KBM-7 (cell line): ENCODE measurements at places on chromosomes 16 and 17.

DNA sequence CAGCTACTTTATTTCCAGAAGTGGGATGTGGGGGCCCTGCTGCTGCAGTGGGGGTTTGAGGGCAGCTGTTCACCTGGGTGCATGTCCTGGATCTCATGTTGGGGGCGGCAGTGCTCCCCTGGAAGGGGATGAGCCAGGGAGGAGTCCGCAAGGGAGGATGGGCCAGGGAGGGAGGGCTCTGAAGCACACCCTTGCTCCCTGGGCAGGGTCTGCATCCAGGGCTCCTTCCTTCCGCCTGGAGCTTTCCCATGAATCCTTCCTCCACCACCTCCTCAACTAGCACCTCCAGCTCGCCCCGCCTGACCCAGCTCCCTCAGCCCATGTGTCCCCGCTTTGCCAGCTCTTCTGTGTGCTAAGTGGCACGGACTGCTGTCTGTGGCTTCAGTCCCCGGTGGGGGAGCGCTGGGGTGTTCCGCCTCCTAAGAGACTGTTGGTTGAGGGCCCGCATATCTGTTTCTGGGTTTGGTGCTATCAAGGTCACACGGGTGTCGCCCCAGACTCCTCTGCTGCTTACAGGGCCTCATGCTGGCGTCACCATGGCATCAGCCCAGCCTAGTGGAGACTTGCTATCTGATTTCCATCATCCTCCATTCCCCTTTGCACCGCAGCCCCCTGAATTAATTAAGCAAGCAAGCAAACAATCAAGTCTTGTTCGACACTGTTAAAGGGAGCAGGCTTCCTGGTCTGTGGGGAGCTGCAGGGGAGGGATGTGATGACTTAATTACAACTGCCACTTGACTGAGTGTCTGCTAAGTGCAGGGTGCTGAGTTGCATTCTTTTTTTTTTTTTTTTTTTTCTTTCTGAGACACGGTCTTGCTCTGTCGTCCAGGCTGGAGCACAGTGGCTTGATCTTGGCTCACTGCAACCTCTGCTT is 71.8 kb downstream of the PRKCA start:
- DNase-seq, result peak; percentile 77

DNA sequence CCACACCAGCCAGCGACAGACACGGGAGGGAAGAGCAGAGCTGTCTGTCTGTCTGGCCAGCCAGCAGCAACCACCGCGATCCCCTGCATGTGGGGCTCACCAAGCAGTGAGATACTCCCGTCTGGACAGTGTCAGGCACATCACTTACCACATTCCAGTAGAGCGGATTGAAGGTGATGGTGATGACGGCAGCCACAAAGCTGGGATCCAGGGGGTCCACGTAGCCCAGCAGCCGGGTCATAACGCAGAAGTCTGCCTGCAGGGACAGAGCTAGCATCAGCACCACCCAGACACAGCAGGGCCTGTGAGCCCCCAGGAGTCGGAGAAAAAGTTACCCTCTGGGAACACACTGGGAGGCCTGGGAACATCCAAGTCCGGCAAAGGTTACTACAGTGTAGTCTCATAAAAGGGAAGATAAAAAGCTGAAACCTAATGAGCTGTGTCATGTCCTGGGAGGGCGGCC is 14.7 kb downstream of the PEMT start:
- DNase-seq, result no peak

GRCh38 chr17:45973946-45974859 is 24.8 kb upstream of the STH start:
- DNase-seq, result no peak

- peak; percentile 39 for DNase-seq
Measured at GRCh38 chr17:28484296-28484695, 10.9 kb downstream of the SLC13A2 start.

- no peak for DNase-seq
Measured at GRCh38 chr17:76189741-76190140, 48.7 kb upstream of the FOXJ1 start.

DNA sequence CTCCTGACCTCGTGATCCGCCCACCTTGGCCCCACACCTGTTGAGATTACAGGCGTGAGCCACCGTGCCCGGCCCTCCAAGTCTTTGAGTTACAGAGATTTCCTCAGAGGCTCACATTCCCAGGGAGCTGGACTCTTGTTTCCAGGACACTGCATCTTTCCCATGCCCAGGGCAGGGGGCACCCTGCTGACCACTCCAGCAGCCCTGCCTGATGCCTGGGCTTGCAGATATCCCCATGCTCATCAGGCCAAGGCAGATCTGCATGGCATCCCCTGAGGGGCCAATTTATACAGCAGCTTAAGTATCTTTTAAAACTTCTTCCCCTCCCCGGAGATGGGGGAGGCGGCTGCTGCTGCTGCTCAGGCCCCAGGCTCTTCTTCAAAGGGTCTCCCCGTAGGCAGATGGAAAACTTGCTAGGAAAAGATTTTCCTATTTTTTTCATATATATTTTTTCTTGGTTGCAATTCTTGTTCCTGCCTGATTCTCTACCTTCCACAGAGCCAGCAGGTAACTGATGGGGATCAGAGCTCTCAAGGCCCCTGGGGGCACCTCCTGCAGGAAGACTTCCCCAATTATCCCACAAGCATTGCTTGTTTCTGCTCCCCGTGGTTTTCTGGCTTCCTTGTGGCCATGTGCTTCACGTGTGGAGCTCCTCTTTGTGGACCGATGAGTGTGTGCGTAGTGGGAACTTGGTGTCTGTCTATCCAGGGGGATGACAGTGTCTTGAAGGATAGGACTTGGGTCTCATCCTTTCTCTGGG is 102.2 kb upstream of the SDK2 start:
- DNase-seq, result no peak

DNA sequence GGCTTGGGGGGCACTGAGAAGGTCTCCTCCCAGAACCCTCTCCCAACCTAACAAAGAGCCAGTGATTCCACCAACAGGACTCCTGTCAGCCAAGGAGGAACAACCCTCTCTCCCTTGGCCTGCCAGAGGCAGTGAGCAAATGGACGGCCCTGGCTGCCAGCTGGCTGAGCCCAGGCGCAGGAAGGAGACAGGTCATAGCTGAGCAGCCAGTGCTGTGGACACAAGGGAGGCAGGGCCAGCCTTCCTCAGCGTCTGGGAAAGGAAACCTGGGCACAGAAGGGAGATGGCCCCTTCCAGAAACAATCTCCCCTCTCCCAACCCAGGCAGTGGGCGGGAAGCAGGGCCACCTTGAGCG is 2.1 kb downstream of the MPO start:
- DNase-seq, result no peak

DNA sequence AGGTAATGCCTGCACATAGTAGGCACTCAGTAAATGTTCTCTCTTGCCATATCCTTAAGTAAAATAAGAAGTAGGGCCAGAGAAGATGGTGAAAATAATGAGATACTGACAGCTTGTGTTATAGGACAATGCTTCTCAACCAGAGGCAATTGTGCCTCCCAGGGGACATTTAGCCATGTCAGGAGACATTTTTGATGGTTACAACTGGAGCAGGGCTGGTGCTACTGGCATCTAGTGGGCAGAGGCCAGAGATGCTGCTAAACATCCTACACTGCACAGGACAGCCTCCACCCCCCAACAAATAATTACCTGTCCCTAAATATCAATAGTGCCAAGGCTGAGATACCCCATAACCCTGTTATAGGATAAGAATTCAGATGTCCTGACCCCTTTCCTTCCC is 1.7 kb downstream of the RAD51D start:
- DNase-seq, result peak; percentile 26

DNA sequence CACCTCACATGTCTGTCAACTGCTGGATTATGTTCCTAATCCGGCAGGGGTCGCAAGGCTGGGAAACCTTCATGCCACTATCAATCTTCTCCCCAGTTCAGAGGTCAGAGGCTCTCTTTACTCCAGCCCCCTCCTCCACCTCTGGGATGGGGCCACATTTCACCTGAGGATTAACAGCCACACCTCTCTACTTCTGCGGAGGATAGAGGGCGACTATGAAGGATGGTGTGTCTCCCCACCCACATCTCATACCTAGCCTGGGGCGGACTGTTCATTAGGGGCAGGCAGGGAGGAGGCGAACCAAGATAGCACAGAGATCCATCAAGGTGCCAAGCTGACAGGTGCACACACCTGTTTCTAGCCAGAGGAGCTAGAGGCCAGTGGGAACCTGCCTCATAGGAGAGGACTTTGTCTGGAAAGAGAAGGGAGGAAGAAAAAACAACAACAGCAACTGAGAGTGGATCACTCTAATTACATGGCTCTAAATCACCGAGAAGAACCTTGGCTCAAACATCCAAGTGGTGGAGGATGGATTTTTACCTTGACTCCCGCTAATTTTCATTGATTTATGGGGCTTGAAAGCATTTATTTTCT is 41.9 kb upstream of the SKAP1 start:
- DNase-seq, result no peak

GRCh38 chr16:52123061-52123839 is 423.7 kb downstream of the TOX3 start:
- no peak for DNase-seq

- no peak for DNase-seq
Measured at GRCh38 chr17:78349891-78350642, 9.8 kb downstream of the SOCS3 start.

- peak; percentile 87 for DNase-seq
Measured at GRCh38 chr17:980406-981291, 1.1 kb upstream of the NXN start.

GRCh38 chr17:64028874-64029464 is 8.5 kb upstream of the ICAM2 start:
- peak; percentile 70 for DNase-seq

DNA sequence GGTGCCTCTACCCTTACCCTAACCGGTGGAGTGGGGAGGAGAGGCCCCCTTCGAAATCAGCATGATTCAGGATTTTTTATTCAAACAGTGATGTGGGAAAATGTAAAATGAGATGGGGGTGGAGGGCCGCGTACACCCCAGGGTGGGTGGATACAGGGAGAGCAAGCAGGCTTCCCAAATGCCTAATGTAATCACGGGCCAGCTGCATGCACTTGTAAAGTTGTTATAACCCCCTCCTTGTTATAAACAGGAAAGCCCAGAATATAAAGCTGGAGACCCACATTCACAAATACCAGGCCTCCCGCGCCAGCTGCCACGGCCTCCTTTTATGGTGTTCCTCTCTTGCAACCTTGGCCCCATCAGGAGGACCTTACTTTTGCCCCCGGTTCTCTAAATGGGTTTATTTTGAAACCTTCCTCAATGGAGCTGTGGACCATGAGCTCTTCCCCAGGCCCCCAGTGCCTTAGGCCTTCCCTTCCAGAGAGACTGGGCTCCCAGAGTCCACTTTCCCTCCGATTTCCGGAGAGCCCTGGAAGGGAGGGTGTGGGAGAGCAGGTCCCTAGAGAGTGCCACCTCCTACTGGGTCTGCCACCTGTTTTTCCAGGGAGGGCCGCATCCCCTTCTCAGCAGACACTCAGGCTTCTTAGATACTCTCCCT is 906 bp upstream of the FOXL1 start:
- DNase-seq, result no peak

DNA sequence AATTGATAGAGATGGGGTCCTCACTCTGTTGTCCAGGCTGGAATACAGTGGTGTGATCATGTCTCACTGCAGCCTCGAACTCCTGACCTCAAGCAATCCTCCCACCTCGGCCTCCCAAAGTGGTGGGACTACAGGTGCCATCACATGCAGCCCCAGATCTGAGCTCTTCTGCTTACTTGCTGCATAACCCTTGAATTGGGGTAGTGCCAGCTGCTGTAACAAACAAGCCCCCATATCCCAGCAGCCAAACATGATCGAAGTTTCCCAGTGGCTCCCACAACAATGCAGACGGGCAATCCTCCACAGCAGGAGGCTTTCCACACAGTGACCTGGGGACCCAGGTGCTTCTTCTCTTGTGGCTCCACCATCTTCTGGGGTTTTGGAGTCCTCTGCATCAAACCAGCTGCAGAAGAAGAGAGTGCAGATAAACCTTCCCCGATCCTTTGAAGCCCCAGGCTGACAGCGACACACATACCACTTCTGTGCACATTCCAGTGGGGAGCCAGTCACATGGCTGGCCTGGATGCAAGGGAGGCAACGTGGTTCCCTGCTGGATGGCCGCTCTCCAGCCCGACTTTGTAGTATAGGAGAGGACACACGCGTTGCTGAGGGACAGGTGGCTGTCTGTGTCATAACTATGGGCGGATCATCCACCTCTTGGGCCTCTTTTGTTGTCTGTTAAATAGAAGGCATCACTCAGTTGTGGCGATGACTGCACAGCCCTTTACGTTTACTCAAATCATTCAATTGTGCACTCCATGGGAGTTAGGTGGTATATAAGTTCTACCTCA is 16.7 kb downstream of the SBK1 start:
- no peak for DNase-seq

DNA sequence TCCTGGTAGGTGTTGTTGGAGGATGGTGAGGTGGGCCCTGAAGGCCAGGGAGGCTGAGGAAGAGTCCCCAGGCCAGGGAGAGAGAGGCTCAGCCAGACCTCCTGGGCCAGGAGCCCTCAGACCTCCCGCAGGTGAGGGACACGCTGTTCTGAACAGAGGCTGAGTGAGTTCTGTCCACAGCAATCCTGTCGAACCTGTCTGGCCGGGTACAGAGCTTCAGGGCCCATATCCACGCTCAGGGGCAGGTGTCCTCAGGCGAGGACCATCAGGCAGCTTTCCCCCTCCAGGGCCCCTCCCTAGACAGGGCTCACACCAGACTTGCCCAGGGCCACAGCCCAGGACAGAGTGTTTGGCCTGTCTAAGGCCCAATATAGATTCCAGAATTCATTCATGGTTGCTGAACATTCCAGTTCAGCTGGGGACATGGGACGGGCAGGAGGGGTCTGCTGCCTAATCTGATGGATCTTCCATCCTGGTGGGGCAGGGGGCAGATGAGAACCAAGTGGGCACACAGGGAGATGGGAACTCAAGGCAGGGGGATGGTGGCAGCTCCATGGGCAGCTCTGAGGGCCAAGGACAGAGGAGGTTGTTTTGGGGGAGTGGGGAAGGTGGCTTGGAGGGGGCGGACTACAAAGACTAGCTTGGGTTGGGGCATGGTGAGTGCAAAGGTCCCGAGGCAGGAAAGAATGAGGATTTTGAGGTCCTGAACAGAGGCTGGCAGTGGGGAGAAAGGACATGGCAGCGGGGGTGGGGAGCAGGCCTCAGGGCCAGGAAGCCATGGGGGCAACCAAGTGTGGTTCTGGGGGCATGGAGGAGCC is 23.4 kb upstream of the MPRIP start:
- DNase-seq, result no peak
